ENCODE measurements at places on chromosomes 3 and 15.

- DNase-seq = no peak
Observed at GRCh38 chr15:27353856-27354255, 382.9 kb downstream of the GABRG3 start.

DNA sequence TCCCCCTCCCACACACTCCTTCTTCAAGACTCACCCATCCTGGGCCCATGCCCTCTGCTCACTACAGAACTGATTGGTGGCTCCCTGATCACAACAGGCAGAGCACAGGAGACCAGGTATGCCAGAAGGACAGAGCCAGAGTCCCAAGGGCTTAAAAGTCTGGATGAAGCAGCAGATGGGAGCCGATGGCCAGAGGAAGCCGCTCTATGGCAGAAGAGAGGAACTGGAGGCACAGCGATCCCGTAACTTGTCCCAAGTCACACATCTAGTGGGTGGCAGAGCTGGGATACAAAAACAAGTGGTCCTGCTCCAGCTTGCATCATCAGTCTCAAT, 20.7 kb downstream of the ITGA11 start:
- no peak for DNase-seq

DNA sequence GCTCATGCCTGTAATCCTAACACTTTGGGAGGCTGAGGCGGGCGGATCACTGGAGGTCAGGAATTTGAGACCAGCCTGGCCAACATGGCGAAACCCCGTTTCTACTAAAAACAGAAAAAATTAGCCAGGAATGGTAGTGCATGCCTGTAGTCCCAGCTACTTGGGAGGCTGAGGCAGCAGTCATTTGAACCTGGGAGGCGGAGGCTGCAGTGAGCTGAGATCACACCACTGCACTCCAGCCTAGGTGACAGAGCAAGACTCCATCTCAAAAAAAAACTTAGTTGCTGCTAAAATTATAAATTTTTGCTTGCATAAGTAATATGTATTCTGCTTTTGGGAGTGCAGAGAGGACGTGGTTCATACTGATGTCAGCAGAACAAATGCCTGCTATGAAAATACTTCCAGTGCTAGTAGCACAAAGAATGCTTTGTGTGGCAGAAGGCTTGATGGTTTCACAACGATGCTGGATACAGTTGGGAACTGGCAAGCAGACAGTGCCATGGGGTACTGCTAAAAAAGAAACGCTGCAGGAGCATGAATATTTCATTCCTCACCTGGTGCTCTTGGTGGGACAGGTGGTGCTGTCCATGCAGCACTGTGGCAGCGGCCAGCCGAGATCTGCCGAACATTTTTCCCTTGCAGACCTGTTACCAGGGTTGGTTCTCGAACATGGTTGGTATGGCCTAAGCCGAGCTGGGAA, 31.1 kb downstream of the FBXL22 start:
- DNase-seq = no peak

GRCh38 chr3:29334706-29335105, 53.8 kb downstream of the RBMS3 start:
- DNase-seq = no peak

- DNase-seq = no peak
Observed at GRCh38 chr3:175713268-175713667, 854.1 kb downstream of the NAALADL2 start.

GRCh38 chr3:173583496-173583895, 186.0 kb downstream of the NLGN1 start:
- DNase-seq = no peak

- DNase-seq = no peak
Observed at GRCh38 chr3:110101361-110101760, 764.0 kb upstream of the DPPA4 start.

- no peak for DNase-seq
Observed at GRCh38 chr3:159929171-159930141, 59.2 kb upstream of the IL12A start.

- DNase-seq = no peak
Observed at GRCh38 chr15:45021348-45021747, 1.6 kb upstream of the SORD start.
